AG09319 (cell line): ENCODE measurements at places on chromosomes 7 and 10.

- peak; percentile 7 for DNase-seq
Measured at GRCh38 chr7:8190119-8190895, 71.7 kb downstream of the ICA1 start.

DNA sequence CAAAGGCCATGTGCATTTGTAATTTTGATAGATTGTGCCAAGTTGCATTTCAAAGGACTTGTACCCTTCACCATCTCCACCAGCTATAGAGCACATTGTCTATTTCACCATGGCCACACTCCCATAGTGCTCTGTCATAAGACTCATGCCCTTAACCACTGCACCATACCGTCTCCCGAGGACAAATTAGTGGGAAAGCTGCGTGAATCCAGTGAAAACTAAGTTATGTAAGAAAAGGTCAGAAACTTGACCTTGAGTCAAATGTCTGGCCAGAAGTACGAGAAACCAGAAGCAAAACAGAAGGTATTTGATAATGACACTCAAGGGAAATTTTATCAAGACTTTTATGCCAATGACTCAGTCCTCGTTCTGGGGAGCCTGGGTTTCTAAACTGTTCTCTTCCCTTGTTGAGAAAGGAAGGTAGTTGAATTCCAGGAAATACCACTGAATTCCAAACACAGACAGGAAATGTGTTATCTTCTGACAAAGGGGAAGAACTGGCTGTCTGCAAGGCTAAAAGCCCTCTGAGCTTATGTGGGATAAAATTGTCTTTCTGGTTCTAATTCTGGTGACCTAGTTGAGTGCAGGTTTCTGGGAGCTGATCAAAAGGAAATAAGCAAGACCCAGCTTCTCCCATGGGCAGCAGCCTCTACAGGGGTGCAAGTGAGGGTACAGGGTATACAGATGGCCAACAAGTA is 49.7 kb downstream of the CDK1 start:
- no peak for DNase-seq

DNA sequence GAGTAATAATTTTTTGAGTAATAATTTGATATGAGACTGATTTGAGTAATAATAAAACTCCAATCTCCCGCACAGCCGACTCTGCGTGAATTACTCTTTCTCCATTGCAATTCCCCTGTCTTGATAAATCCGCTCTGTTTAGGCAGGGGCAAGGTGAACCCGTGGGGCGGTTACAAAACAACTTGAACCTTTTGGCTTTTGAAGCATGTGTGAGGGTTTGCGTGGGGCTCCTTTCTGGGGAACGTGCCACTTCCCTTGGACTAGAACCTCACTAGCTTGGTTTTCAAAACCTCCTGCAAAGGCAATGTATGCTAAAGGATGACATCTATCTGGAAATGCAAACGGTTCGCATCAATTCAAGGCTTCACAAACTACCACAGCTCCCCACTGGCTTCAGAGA is 1.5 kb downstream of the CRPPA start:
- no peak for DNase-seq

- DNase-seq, result no peak
Measured at GRCh38 chr10:88036126-88036525, 172.7 kb downstream of the PTEN start.

- DNase-seq, result no peak
Measured at GRCh38 chr10:72176701-72177100, 39.1 kb upstream of the ANAPC16 start.

DNA sequence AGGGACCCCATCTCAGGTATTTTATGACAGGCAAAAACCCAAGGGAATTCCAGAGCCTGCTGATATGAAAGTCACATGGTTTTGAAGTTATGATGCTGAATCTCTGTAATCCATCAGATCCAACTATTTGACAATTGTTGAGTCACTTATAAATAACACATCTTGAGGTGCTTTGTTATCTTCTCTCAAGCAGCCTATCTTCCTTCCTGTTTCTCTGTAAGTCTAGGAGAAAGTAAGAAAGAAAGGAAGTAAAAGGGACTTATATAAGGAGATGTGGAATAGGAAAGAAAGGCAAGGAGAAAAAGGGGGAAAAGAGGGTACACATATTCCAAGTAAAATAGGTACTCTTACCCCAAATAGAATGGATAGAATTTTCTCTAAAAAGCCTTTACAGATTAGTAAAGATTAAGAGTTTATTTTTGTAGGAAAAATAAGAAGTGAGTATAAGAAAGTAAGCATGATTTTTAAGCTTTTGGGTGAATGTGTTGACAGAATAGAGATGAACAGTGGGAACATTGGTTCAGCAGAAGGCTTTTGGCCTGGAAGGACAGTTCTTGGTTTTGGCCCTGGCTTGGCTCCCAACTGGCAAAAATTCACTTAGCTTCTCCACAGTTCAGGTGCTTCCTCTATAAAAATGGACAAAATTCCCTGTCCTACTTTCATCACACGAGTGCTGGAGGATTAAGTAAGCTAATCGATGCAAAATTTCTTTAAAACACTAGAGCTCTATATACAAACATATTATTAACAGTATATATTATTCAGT is 39.6 kb upstream of the ANK3 start:
- DNase-seq, result no peak

GRCh38 chr7:106870983-106871410 is 5.9 kb downstream of the PIK3CG start:
- DNase-seq, result no peak

DNA sequence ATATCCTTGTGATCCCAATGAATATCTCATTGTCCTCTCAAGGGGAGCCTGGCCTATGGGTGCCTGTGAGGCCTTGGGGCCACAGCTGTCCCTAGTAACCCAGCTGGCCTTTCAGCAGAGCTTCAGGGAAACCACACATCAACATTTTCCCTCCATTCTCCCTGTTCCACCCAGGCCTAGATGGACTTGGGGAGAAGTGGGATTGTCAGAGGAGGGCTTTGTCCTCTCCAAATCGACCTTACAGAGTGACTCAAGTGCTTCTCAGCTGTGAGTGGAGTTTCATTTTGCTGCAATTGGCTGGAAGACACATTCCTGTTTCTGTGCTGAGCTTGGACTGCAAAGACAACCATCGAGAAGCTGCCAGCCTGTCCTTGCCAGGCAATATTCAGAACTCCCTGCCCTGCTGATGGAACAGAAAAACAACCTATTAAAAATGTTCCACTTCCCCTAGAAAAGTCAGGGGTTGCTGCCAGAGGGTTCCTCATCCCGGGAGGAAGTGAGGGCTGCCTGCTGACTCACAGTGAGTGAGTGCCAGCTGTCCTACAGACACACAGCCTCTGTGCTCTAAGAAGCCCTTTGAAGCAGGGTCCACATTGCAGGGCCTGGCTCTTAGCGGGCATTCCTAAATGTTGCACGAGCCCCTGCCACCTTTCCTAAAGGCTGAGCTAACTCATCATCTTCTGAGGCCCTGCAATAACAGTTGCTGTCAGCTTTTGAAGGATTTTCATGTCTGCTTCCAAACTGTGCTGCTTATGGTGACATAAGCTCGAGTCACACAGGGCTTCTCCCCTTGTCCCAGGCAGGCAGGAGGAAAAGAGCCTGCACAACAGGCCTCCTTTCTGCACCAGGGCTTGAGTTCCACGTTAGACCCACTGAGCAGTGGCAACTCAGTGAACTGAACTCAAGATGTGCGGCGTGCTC is 20.5 kb downstream of the STRA8 start:
- peak; percentile 10 for DNase-seq

- DNase-seq, result no peak
Measured at GRCh38 chr7:1523208-1523607, 7.3 kb upstream of the MAFK start.

- no peak for DNase-seq
Measured at GRCh38 chr10:89064748-89065147, 74.2 kb downstream of the FAS start.

DNA sequence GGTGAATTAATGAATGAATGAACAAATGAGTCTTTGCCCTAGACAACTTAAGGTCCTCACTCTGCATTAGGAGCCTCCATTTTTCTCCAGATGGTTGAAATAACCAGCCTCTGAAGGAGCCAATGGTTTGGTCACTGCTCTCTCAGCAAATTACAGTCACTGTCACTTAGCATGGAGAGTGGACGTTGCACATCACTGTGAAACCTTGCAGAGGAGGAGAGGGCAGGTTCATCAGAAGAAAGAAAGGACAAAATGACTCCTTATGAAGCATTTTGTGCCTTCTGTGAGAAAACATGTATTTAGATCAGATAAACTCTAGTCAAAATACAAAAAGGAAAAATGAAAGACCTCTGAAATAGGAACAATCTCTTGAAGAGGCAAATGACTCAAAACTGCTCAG is 6.6 kb upstream of the ATP6V0A4 start:
- no peak for DNase-seq

GRCh38 chr7:45293295-45293942 is 135.8 kb downstream of the RAMP3 start:
- no peak for DNase-seq

DNA sequence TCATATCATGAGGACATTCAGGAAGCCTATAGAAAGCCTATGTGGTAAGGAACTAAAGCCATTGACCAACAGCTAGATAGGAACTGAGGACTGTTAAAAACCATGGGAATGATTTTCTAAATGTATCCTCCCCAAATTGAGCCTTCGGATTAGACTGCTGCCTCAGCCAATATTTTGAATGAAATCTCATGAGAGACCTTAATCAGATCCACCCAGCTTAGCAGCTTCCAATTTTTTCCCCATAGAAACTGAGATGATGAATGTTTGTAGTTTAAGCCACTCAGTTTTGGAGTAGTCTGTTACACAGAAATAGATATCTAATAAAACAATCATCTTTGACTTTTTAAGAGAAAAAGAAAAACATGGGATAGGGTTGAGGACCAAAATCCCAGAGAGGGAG is 292.0 kb downstream of the HPSE2 start:
- DNase-seq, result no peak

DNA sequence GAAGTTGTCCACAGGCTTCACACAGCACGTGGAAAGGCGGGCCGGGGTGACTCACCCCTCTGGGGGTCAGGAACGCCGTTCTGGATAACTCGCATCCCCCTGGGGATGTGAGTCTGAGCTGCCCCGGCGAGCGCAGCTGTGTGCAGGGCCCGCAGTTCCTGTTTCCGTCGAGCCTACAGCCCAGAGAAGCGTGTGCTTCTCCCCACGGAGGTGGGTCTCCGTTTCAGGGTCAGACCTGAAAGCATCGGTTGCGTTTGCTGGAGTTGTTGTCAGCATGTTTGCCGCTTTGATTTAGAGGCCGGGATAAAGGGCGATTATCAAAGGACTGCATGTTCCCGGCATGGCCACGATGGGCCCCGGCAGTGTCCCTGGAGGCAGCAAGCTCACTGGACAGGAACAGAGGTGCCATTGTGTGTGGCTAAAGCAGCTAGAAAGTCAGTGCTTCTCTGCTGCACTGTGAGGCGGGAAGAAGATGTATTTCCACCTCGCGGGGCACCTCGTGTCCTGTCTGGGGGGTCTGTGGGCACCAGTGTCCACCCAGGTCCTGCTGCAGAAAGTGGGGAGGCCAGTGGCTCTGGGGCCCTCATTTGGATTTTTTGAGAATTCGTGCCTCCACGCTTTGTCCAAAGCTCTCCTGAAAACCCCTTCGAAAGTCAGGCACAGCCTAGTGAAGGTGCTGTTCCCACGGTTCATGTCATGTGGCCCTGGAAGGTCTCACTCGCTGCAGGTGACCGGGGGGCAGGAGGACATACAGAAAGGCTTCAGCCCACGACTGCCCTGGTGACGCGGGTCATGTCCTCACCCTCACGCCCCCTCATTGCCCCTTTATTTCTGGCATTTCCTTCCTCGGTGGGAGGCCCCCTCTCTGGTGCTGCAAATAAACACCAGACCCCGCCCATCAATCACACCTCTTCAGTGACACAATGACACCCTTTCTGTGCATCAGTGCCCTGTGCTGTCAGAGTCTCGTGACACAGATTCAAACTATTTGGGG is 27.4 kb upstream of the GDI2 start:
- DNase-seq, result no peak

DNA sequence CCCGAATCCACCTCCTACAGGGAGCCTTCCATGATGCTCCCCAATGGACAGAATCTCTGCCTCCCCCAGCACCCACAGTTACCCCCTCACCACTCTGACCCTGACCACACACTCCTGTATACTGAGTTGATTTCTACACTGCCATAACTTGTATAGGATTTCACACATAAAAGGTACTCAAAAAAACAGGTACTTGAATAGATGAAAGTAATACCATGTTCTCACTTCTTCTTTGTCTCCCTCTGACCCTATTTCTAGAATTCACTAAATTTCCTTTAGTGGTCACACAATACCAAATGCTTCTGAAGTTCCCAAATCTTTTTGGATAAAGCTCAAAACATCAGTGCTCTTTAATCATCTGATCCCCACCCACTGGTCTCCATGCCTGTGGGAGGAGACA is 45.4 kb downstream of the HSPA12A start:
- no peak for DNase-seq

DNA sequence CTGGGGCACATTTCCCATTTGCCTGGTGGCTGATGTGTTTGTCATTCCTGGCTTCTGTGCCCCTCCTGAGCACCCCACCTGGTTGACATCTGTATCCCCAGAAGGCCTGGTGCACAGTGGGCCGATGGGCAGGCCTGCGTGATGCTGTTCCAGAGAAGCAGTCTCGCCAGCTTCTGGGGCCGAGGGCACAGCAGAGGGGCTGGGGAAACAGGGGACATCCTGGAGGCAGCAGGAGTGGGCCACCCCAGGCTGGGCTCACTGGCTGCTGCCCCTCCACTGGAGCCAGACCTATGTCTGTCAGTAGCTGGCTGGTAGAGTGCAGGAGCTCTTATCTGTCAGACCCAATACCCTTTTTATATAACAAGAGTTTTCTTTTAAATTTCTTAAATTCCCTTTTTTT is 896 bp upstream of the MYL7 start:
- no peak for DNase-seq

- no peak for DNase-seq
Measured at GRCh38 chr10:28785018-28785417, 107.7 kb downstream of the BAMBI start.

DNA sequence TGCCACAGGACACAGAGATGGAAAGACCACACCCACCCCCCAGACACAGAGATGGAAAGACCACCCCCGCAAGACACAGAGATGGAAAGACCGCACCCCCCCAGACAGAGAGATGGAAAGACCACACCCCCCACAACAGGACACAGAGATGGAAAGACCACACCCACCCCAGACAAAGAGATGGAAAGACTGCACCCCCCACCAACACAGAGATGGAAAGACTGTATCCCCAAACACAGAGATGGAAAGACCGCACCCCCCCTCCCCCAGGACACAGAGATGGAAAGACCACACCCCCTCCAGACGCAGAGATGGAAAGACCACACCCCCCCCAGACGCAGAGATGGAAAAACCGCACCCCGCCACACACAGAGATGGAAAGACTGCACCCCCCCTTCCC is 8.0 kb downstream of the ZNF511 start:
- DNase-seq, result no peak

GRCh38 chr10:43702213-43702935 is 53.7 kb upstream of the ZNF32 start:
- no peak for DNase-seq

- DNase-seq, result no peak
Measured at GRCh38 chr7:88398459-88398858, 91.8 kb upstream of the STEAP4 start.

GRCh38 chr10:103706762-103707161 is 148.6 kb downstream of the SH3PXD2A start:
- DNase-seq, result no peak

GRCh38 chr10:113538151-113538550 is 14.7 kb upstream of the HABP2 start:
- no peak for DNase-seq

GRCh38 chr7:50728184-50728583 is 54.5 kb downstream of the GRB10 start:
- DNase-seq, result no peak

- DNase-seq, result peak; percentile 49
Measured at GRCh38 chr10:110137142-110137545, 70.3 kb upstream of the MXI1 start.

- no peak for DNase-seq
Measured at GRCh38 chr10:83333566-83333965, 805.7 kb upstream of the GHITM start.
